ENCODE measurements at places on chromosomes 1 and 21. TPM values are rescaled to one million over a fixed set of nuclear protein-coding genes. Genes with fewer than 3 reads are reported as not detected.

- no peak for DNase-seq
These were observed 408.1 kb upstream of the ADGRL2 start for GRCh38 chr1:81392526-81393226.

DNA sequence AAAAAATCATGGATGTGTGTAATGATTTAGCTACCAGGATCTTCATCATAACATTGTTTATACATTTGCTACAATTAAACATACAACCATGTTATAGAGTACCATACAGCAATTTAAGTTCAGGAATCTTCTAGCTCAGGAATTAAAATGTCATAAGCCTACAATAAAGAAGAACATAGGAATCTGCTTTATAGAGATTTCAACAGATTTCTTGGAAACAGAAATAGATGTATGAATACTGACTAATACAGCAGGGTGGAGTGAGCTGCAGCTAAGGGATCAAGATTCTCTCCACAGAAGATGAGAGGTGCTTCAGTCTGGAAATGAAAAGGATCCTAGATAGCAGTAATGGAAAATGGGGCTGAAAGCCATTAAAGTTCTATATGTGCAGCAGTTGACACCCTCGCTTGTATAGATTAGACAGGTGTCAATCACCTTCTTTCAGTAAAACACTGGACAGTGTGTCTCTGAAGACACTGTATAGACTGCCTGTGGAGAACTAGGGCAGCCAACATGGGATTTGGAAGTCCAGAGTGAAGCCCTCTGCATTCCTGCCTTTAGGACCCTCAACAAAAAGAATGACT is 73.9 kb downstream of the DNTTIP2 start:
- DNase-seq: no peak

GRCh38 chr1:206706806-206707366 is 22.2 kb downstream of the MAPKAPK2 start:
- DNase-seq: no peak

DNA sequence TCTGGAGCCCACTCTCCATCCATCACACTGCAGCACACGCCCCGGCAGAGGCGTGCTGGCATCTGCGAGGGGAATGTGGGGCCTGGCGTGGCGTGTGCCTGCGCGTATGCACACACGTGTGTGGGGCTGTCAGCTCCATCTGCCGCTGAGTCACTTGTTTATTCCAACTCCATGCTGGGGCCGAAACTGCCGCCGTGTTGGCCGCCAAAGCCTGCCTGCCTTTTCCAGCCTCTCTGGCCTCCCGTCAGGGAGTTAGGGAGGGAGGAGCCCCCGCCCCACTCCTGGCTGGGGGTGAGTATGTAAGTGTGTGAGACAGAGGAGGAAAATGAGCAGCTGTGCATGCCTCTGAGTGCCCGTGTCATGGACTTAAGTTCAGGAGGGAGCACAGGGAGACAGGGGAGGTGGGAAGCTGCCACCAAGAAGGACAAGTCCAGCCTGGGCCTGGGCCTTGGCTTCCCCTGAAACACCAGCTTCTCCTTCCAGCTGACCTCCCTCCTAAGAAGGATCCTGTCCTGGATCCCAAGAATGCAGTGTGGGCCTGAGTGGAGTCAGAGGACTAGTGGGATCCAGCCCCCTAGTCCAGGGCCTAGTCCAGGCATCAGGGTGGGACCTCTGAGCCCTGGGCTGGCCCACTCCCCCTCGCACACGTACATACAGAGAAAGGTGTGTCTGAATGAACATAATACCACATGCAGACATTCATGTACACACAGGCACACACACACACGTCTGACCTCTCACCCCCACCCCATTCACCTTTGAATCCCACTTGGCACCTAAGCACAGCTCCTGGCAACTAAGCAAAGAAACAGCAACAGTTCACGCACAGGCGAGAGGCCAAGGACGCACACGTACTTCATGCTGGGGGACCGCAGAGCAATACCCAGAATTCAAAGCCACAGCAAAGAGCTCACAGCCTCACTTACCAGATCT is 24.7 kb downstream of the MEF2D start:
- peak; percentile 73 for DNase-seq

- DNase-seq: peak; percentile 24
These were observed 909 bp upstream of the PAXBP1 start for GRCh38 chr21:32772281-32773047.

DNA sequence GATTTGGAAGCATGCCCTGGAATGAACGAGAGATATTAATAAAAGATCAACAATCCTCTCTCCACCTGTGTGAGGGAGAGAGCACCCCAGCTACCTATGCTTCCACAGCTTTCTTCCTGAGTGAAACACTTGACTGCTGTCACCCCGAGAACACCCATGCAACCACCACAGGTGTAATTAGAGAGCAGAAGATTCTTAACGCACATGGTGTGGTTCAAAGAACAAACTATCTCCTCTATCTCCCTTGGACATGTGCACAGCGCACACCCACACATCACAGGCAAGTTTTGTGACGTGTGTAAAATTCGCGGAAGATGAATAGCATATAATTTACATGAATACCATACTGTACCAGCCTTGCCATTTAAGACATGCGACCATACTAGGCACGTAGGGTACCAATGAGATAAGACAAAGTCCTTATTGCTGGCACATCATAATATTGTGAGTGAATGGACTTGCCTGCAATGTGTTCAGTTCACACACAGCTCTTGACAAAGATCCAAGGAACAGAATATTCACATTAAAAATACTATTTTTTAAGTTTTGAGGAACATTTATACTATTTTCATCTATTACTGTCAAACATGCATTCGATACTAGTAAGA is 11.6 kb downstream of the ERRFI1 start:
- DNase-seq: no peak

DNA sequence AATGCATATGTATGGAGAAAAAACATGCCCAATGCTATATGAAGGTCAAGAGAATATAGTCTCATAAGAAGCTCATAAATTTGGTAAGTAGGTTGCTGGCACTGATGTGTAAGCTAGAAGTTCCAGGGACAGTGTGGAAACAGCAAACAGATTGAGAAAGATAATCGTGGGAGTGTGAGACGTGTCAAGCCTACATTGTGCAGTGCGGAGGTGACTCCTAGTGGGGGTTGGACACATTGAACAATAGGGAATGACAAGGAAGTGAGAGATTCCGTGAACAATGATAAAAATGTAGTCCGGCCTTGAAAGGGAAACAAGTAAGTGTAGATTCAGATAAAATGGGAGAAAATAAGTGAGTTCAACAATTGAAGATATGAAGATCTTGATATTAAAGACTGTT is 788.4 kb upstream of the PRMT6 start:
- peak; percentile 72 for DNase-seq

- DNase-seq: no peak
These were observed 46.1 kb downstream of the MEGF6 start for GRCh38 chr1:3564921-3565831.

GRCh38 chr1:19137158-19137557 is 72.9 kb downstream of the UBR4 start:
- no peak for DNase-seq

- no peak for DNase-seq
These were observed 153.8 kb upstream of the HMGB4 start for GRCh38 chr1:33709783-33710718.

- DNase-seq: no peak
These were observed 22.4 kb downstream of the ARMH1 start for GRCh38 chr1:44696789-44697345.

DNA sequence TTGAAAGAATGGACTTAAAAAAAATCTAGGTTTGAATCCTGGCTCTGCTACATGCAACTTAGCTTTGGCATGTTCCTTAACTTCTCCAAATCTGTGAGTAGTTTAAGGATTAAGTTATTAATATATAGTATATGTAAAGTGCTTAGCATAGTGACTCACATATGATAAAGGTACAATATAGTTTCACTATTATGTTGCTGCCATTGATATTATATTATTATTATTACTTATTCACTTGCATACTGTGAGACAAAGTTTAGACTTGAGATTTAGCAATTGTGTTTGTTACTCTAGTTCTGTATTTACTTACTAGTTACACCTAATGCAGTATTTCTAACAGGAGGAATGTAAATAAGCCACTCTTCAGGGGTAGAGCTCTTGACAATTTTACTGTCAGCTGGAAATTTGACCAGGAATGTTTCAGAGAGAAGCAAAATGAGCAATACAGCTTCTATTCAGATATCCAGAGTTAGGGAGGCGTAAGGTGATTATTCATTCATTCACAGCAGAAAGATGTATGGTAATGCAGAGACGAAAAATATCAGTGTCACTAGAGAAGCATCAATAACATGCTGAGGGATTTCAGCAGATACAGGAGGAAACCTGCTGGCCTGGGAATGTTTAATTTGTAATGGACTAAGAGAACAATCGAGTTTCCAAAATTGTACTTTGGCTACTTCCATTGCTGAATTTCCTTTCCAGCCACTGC is 25.5 kb downstream of the RGS7 start:
- no peak for DNase-seq

GRCh38 chr1:74463333-74463988 is 49.0 kb downstream of the LRRC53 start:
- no peak for DNase-seq

- no peak for DNase-seq
These were observed 51.2 kb upstream of the STUM start for GRCh38 chr1:226497276-226497833.

DNA sequence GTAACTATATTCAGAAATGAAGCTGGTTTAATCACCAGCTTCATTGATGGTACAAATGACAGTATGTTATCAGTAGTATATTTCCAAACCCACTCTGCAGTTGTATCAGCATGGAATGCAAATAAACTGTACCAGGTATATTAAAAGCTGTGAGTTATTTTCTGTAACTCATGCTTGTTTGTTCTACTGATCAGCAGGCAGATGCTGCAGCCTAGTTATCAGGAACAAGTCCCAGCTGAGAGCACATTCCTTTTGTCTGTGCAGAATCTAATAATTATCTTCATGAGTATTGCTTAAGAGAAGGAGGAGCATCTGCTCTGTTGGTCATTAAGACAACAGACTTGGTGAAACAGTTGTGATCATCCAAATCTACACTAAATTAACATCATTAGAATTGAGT is 1331.1 kb downstream of the MRPL39 start:
- no peak for DNase-seq

- peak; percentile 11 for DNase-seq
These were observed 15.0 kb downstream of the COL6A1 start for GRCh38 chr21:45996311-45997204.

DNA sequence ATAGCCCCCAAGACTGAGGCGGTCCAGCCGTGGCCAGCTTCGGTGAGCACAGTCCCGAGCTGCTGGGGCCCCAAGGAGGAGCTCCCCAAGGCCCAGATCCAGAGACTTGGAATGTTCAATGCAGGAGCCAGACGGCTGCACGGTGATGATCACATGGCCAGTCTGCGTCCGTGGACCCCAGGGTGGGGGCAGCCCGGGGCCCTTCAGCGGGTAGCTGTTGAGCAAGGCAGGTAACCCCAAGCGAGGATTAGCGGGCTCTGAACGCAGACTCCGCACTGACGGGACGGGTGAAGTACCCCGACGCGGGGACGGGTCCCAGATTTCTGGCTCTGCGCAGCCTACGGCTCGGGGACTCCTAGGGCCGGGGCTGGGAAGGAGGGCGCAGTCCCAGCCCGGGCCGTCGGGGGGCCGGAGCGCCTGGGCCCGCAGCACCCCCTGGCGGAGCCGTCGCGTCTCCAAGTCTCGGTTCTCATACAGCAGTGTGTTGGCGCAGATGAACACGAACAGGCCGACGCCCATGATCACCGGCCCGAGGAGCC is 2.7 kb downstream of the TMEM200B start:
- DNase-seq: peak; percentile 65

DNA sequence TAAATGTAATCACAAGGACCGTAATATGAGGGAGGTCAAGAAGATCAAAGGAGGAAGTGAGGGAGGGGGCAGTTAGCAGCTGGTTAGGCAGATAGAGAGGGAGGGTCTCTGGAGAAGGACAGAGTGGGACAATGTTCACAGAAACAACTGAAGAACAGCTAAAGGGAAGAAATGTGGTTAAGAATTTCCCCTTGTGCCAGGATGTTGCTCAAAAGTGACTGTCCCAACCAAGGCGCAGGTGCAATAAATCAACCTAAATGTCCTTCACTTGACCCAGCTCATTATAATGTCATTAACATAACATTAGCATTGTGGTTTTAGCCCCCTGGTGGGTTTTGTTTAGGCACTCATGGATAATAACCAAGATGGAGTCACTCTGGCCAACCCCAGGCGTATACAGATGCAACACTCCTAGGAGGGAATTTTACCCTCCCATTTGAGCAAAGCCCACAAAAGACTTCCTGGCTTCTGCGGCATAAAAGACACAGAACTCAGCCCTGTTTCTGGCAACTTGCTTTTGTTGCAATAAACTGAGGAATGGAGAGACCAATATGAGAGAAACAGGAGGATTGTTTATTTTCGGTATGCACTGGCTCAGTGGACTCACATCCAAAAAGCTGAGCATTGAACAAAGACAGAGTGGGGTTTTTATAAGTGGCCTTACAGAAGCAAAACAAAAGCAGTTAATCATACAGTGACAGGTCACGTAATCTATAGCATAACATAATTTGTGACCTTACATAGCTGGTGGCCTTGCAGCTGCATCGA is 7.3 kb upstream of the CA6 start:
- DNase-seq: no peak

DNA sequence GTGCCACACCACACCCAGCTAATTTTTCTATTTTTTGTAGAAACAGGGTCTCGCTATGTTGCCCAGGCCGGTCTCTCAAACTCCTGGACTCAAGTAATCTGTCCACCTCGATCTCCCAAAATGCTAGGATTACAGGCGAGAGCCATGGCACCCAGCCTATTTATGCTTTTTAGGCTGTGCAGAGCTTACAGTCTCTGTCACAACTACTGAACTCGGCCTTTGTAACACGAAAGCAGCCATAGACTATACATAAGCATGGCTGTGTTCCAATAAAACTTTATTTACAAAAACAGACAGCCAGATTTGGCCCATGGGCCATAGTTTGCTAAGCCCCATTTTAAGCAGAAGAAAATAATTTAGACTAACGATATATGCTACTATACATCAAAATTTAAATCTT is 54.4 kb downstream of the NID1 start:
- DNase-seq: no peak

The LRRC71 gene
- polyA plus RNA-seq: 49.2 TPM

The ZBTB8B gene
- polyA plus RNA-seq: 0.21 TPM

The FLG2 gene
- polyA plus RNA-seq: 0.03 TPM

The CD52 gene
- 23.8 TPM for polyA plus RNA-seq

The TFF2 gene
- polyA plus RNA-seq: not detected

All from testis (tissue), 5 donors.